ENCODE measurements at places on chromosomes 5 and 9.

DNA sequence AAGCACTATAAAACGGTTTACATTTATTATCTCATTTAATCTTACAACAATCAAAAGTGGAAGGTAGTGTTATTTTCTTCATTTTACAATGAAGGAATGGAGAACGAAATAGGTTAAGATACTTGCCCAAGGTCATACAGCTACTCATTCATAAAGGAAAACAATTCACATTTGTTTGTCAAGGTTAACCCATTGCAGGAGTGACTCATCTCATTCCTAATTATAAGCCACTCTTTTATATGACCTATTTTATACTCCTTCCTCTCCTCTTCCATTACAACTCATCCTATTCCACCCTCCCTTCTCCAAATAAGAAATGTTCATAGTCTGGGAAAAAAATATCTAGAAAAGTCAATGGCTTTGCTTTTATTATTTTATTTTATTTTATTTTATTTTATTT lies 29.6 kb downstream of the CRHBP start:
- H3K4me1 ChIP-seq, result no peaks in the 10 kb centered on the region
- H3K27me3 ChIP-seq, result no peaks in the 10 kb centered on the region

GRCh38 chr5:429453-430188 lies 13.4 kb upstream of the EXOC3 start:
- H3K4me3 ChIP-seq, result no peak overlapping the region
- H3K36me3 ChIP-seq, result no peaks in the 10 kb centered on the region
- peaks cover 3% of the 10 kb centered on the region for H3K4me1 ChIP-seq
- H3K27me3 ChIP-seq, result no peaks in the 10 kb centered on the region
- H3K27ac ChIP-seq, result no peak overlapping the region

GRCh38 chr9:109468927-109469326 lies 29.2 kb downstream of the PTPN3 start:
- H3K27me3 ChIP-seq, result no peaks in the 10 kb centered on the region
- H3K27ac ChIP-seq, result no peak overlapping the region
- no peaks in the 10 kb centered on the region for H3K36me3 ChIP-seq
- H3K4me3 ChIP-seq, result no peak overlapping the region
- peak; percentile 58 for DNase-seq

GRCh38 chr5:6719417-6719816 lies 6.2 kb downstream of the TENT4A start:
- no peak for DNase-seq
- H3K36me3 ChIP-seq, result peaks cover 22% of the 10 kb centered on the region
- peaks cover 16% of the 10 kb centered on the region for H3K4me1 ChIP-seq
- no peak overlapping the region for H3K27ac ChIP-seq
- no peak overlapping the region for H3K4me3 ChIP-seq

DNA sequence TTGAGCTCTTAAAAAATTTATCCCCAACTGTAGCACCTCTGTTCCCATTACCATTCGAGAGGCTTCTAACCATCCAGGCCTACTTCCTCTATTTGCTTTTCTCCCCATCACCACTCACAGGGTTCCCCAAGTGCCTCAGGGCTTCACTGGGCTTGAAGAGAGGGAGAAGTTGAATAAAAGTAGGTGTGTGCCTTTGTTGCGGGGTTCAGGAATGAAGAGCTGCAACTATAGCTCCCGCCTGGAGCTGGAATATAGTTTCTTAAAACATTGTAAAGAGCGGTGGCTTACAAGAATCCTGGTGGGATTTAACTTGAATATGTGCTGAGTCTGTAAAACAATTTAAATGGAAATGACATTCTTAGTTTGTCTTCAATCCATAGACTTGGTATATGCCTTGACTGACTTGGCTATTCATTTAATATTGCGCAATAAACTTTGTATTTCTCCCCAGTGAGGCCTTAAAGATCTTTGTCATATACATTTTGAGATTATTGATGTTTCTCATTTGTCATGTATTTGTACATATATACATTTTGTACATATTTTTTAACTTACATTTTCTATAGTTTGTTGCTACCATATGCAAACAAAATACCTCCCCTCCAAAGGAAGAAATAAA lies 7.2 kb downstream of the ENTREP1 start:
- no peak overlapping the region for H3K27ac ChIP-seq
- peaks cover 2% of the 10 kb centered on the region for H3K4me1 ChIP-seq

GRCh38 chr9:26604076-26604662 lies 288.4 kb downstream of the CAAP1 start:
- no peaks in the 10 kb centered on the region for H3K4me1 ChIP-seq
- H3K27me3 ChIP-seq, result no peaks in the 10 kb centered on the region
- H3K4me3 ChIP-seq, result no peak overlapping the region

DNA sequence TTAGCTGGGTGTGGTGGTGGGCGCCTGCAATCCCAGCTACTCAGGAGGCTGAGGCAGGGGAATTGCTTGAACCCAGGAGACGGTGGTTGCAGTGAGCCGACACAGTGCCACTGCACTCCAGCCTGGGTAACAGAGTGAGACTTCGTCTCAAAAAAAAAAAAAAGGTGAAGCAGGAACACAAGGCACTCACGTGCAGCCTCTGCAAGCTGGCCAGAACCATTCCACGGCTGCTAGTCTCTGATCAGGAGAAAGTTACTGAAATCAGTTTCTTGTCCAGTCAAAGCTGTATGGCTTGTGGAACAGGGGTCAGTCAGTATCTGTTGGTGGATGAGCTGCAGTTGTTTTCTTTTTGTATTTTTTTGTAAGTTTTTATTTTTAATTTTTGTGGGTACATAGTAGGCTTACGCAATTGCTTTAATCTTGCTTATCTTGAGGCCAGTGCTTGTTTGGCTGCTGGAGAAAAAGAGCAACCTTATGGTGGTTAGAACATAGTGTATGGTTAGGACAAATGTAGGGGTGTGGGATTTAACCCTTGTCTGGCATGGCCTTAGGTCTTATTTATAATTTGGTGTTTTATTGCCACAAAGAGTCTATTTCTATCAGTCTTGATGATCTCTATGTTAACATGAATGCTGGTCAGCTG lies 32.7 kb upstream of the GTF2H2C start:
- H3K36me3 ChIP-seq, result no peaks in the 10 kb centered on the region
- peaks cover 4% of the 10 kb centered on the region for H3K4me1 ChIP-seq
- no peak for DNase-seq
- peak overlapping the region; percentile 39 for H3K27ac ChIP-seq
- no peak overlapping the region for H3K4me3 ChIP-seq

DNA sequence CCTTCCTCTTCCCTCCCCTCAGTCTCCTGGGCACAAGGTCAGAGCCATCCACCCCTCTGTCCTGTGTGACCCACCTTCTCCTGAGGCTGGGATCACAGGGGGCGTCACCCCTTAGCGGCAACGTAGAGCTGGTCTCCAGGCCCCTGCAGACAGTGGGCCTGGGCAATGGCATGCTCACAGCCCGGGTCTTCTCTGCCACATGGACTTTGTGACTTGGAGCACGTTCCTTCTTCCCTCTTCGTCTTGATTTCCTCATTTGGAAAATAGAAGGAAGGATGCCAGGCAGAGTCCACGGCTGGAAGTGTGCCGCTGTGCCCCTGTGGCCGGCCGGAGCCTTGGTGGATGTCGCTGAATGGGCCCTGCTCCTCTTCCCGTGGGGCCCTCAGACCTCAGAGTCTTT lies 10.0 kb downstream of the RXRA start:
- no peak overlapping the region for H3K4me3 ChIP-seq
- H3K36me3 ChIP-seq, result no peaks in the 10 kb centered on the region
- no peaks in the 10 kb centered on the region for H3K27me3 ChIP-seq
- no peak overlapping the region for H3K27ac ChIP-seq
- peaks cover 11% of the 10 kb centered on the region for H3K4me1 ChIP-seq

GRCh38 chr5:13081116-13081515 lies 863.4 kb downstream of the DNAH5 start:
- no peak for DNase-seq
- H3K27me3 ChIP-seq, result no peaks in the 10 kb centered on the region

- H3K4me3 ChIP-seq, result no peak overlapping the region
- H3K27me3 ChIP-seq, result no peaks in the 10 kb centered on the region
- H3K4me1 ChIP-seq, result peaks cover 13% of the 10 kb centered on the region
- H3K27ac ChIP-seq, result peak overlapping the region; percentile 2
These were observed 80.7 kb downstream of the PRRT1B start for GRCh38 chr9:131625790-131626670.

DNA sequence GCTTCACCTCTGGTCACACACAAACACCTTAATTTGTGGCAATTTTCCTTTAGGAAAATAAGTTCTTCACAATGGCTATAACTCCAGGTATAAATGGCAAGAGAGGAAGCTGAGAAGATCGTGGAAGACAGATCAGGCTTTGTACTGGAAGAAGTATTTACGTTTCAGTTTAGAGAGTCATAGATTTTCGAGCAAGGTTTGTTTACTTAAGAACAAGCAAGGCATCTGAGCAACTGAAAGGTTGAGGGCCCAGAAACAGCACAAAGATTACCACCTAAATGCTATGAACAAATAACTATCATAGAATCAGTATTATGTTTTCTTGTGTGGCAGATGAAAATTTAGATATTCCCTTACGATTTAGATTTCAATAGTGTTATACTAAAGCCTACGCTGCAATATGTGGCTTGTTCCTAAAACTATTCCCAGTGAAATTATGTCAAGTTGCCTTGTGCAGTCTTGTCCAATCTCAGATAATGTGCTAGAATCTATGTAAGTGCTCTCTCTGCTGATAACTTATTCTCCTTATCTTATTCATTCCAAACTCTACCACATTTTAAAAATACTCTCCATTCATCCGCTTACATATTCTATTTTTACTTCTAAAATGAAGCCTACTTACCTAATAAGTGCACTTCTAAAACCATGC lies 6.7 kb downstream of the SLCO4C1 start:
- no peak overlapping the region for H3K27ac ChIP-seq
- no peaks in the 10 kb centered on the region for H3K27me3 ChIP-seq
- H3K4me3 ChIP-seq, result no peak overlapping the region
- DNase-seq, result no peak
- no peaks in the 10 kb centered on the region for H3K4me1 ChIP-seq

- H3K4me1 ChIP-seq, result peaks cover 4% of the 10 kb centered on the region
- no peak for DNase-seq
- no peaks in the 10 kb centered on the region for H3K36me3 ChIP-seq
- no peak overlapping the region for H3K4me3 ChIP-seq
- H3K27ac ChIP-seq, result no peak overlapping the region
These were observed 12.2 kb downstream of the BHMT2 start for GRCh38 chr5:79081779-79082178.

DNA sequence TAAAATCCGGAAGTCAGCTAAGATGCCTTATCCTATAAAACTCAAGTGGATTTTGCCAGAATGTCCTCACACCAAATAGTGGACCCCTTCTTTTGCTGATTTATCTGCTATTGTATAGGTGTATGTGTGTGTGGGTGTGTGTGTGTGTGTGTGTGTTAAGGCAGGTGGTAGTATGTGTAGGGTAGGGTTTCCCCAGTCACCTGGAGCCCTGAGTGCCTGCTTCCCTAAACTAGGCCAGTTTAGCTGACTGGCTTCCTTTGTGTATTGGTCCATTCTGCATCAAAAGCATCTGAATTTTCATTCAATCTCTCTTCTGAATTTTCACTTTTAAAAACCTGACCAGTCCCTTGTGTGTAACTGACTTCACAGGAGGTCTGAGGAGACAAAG lies 42.2 kb upstream of the LCP2 start:
- peaks cover 4% of the 10 kb centered on the region for H3K4me1 ChIP-seq
- H3K27me3 ChIP-seq, result no peaks in the 10 kb centered on the region
- DNase-seq, result no peak
- H3K27ac ChIP-seq, result no peak overlapping the region

GRCh38 chr9:89278997-89279739 lies 31.8 kb upstream of the CKS2 start:
- H3K27me3 ChIP-seq, result no peaks in the 10 kb centered on the region
- DNase-seq, result peak; percentile 85
- no peak overlapping the region for H3K4me3 ChIP-seq
- H3K36me3 ChIP-seq, result no peaks in the 10 kb centered on the region

GRCh38 chr9:109164042-109164441 lies 3.0 kb downstream of the FRRS1L start:
- no peaks in the 10 kb centered on the region for H3K4me1 ChIP-seq
- no peaks in the 10 kb centered on the region for H3K36me3 ChIP-seq
- no peak for DNase-seq
- peaks cover 26% of the 10 kb centered on the region for H3K27me3 ChIP-seq

GRCh38 chr9:650362-650761 lies 191.1 kb upstream of the DMRT1 start:
- H3K4me1 ChIP-seq, result peaks cover 2% of the 10 kb centered on the region
- H3K4me3 ChIP-seq, result no peak overlapping the region
- no peak for DNase-seq
- H3K27ac ChIP-seq, result no peak overlapping the region

- no peak for DNase-seq
- H3K36me3 ChIP-seq, result no peaks in the 10 kb centered on the region
- H3K4me1 ChIP-seq, result peaks cover 10% of the 10 kb centered on the region
- H3K4me3 ChIP-seq, result no peak overlapping the region
- no peak overlapping the region for H3K27ac ChIP-seq
These were observed 279.2 kb upstream of the ZNF462 start for GRCh38 chr9:106583751-106584150.

DNA sequence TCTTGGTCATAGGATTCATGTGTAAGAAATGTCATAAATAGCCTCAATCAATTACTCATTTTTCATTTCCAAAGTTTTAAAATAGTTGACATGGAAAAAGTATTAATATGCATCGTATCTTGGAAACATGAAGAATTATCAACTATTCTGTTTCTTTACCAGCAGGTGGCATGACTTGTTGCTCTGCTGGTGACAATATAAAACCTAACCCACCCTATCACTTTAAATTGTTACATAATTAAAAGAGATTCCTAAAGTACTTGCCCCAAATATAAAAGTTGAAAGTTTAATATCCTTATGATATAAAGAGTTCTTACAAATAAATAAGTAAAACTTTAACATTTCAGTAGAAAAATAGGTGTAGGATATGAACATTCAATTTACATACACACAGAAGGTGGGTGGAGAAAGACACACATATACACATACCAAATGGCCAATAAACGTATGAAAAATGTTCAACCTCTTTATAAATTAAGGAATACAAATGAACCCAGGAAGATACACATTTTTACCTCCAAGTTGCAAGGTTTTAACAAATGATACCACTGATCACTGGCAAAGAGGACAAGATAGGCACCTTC lies 30.6 kb downstream of the MAP1B start:
- H3K36me3 ChIP-seq, result peaks cover 4% of the 10 kb centered on the region
- DNase-seq, result peak; percentile 41
- no peak overlapping the region for H3K4me3 ChIP-seq
- H3K27me3 ChIP-seq, result no peaks in the 10 kb centered on the region

DNA sequence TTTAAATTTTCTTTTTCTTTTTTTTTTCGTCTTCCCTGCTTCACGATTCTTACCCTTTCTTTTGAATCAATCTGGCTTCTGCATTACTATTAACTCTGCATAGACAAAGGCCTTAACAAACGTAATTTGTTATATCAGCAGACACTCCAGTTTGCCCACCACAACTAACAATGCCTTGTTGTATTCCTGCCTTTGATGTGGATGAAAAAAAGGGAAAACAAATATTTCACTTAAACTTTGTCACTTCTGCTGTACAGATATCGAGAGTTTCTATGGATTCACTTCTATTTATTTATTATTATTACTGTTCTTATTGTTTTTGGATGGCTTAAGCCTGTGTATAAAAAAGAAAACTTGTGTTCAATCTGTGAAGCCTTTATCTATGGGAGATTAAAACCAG lies 352.2 kb downstream of the NTRK2 start:
- no peak overlapping the region for H3K27ac ChIP-seq
- no peaks in the 10 kb centered on the region for H3K27me3 ChIP-seq
- DNase-seq, result no peak
- H3K4me1 ChIP-seq, result no peaks in the 10 kb centered on the region
- H3K4me3 ChIP-seq, result no peak overlapping the region
